ENCODE measurements at places on chromosomes 1 and 21.

DNA sequence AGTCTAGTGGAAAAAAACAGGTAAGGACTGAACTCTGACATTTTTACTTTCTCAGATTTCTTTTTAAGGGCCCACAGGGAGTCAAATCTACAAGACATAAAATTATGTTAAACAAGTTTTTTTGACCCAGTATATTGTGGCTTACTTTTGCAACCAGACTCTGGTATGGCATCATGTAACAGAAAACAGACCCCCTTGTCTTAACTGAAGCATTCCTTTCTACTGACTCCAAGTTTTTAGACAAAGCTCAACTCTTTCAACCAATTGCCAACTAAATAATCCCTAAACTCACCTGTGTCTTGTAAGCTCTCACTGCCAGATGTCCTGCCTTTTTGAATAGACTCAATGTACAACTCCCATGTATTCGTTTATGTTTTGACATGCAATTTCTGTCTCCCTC is 64.3 kb downstream of the FASLG start:
- DNase-seq = peak; percentile 57

GRCh38 chr21:46346296-46347202 is 22.6 kb downstream of the PCNT start:
- DNase-seq = no peak

GRCh38 chr1:22114083-22115012 is 28.5 kb downstream of the WNT4 start:
- DNase-seq = no peak

DNA sequence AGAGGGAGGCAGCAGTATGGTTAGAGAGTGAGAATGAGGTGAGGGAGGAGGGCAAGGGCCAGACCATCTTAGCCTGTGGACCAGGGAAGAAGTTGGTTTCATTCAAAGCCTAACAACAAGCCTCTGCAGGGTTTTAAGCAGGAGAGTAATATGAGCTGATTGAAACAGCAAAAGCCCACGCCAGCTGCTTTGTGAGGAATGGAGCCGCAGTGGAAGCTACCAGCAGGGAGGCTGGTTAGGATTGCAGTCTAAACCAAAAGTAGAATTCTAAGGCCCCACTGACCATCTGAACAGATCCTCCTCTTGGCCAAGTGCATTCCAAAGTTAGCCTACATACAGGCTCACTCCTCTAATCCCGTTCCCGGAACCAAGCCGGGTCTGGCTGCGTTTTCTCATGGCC is 44.8 kb downstream of the OLFML3 start:
- no peak for DNase-seq

- no peak for DNase-seq
These were observed 42.3 kb downstream of the MDM4 start for GRCh38 chr1:204558467-204558866.

DNA sequence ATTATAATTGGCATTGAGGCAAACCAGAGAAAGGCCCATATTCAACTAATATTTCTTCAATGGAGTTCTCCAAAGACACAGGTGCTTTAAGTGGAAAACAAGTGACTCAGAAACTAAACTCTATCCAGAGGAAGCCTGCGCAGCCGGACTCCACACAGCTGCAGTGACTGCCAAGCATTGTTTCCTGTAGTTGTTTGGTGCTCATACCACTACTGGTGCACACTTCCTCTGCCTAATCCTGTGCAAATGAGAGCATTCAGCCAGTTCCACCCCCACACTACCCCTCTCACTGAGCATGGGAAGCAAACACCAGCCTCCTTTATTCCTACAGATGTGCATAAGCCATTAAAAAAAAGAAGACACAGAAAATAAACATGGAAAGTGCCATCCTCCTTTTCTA is 102.9 kb downstream of the VAV3 start:
- peak; percentile 81 for DNase-seq

DNA sequence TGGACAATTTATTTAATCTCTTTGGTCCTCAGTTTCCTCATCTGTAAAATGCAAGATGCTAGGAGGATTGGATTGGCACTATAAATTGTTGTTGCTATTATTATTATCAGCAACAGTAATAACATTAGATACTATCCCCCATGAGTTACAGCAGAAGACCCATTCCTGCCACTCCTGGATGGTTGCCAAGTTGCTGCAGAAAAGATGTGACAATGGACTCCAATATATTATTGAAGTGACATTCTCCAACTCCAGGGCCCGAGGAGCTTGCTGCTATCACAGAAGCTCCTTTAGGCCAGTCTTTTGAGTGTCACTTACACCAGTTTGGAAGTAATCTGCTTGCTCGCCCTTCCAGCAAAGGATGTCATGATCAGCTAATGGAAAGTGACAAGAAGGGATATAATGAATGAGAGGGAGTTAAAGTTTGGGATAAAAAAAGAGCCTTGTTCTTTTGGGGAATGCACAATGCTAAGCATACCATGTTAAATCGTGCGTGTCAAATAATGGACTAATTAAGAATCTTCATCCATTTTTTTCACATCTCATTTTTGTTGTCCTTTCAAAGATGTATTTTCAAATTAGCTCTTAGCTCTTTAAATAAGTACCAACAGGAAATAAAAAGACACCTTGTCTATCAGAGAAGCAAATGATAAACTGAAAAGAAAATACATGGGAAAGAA is 19.5 kb upstream of the PROX1 start:
- no peak for DNase-seq

All from HT1080 (cell line).